Astrocyte (in vitro differentiated cells and primary cell): ENCODE measurements at places on chromosomes 6 and 20. TPM values are rescaled to one million over a fixed set of nuclear protein-coding genes. Genes with fewer than 3 reads are reported as not detected.

EPPIN gene
- total RNA-seq, result not detected in 2 replicates

- DNase-seq, result no peak
Measured at GRCh38 chr20:3042625-3043024, 797 bp upstream of the GNRH2 start.

GRCh38 chr20:699811-700338, 24.3 kb upstream of the SCRT2 start:
- no peak for DNase-seq

- DNase-seq, result no peak
Measured at GRCh38 chr6:373031-373430, 18.5 kb upstream of the IRF4 start.

PLG gene
- 0.16 TPM in 1 of 2 replicates, not detected in the other for total RNA-seq

DNA sequence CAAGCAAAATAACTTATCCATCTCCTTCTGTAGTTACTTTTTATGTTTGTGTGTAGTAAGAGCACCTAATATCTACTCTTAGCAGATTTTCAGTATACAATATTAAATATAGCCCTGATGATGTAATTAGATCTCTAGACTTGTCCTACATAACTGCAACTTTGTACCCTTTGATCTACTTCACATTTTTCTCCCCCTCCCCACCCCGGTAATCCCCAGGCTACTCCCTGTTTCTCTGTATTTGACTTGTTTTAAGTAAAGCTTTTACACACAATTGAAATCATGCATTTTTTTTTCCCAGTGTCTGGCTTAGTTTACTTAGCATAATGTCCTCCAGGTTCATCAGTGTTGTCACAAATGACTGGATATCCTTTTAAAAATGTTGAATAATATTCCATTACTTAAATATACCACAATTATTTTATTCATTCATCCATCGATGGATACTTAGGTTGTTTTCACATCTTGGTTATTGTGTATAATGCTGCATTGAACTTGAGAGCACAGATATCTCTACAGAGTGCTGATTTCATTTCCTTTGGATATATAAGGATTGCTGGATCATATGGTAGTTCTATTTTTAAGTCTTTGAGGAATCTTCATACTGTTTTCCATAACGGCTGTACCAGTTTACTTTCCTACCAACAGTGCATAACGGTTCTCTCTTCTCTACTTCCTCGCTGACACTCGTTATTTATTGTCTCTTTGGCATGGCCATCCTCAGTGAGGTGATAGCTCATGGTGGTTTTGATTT, 212.7 kb downstream of the CDKAL1 start:
- DNase-seq, result no peak

HLA-DRB5 gene
- total RNA-seq, result not detected in 2 replicates

- DNase-seq, result peak; percentile 6
Measured at GRCh38 chr6:138105880-138106664, 1.1 kb downstream of the PERP start.

- no peak for DNase-seq
Measured at GRCh38 chr6:111875741-111876140, 2.5 kb upstream of the FYN start.

GRCh38 chr20:63520504-63520933, at the start of gene PPDPF:
TSS of gene PPDPF (plus strand) at chr20:63520765. CDS start at chr20:63521309, 544 bp downstream.
- DNase-seq, result peak; percentile 41

DNA sequence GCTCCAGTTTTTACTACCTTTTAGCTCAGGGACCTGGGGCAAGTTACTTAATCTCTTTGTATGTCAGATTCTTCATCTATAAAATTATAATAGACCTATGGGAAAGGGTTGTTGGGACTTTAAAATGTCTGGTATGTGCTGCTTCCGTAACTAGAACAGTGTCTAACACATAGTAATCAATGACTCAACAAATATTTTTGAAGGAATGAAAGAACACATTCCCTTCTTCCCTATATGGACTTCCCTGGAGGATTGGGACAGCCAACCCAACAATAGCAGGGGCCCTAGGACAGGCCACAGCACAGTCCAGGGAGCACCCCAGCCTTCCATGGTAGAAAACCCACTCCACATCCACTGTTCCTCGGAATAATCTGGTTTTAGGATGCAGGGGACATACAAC, 50.7 kb upstream of the TPD52L1 start:
- peak; percentile 96 for DNase-seq

DNA sequence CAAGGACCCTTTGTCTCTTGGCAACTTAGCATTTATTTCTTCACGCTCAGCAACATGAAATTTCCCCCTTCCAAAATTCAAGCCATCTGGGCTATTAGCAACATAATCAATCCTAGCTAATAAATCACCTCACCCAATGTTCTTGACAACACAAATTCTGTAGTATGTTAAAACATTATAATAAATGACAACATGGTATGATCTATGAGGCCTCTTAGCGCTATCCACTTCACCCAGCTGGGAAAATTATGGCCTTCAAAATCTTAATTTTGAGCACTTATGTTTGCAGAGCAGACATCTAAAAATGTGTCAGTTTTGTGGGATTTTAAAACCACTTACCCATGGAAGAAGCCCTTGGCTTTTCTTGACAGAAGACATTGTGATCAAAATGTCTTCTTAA, 181.9 kb downstream of the HDGFL1 start:
- no peak for DNase-seq

DNA sequence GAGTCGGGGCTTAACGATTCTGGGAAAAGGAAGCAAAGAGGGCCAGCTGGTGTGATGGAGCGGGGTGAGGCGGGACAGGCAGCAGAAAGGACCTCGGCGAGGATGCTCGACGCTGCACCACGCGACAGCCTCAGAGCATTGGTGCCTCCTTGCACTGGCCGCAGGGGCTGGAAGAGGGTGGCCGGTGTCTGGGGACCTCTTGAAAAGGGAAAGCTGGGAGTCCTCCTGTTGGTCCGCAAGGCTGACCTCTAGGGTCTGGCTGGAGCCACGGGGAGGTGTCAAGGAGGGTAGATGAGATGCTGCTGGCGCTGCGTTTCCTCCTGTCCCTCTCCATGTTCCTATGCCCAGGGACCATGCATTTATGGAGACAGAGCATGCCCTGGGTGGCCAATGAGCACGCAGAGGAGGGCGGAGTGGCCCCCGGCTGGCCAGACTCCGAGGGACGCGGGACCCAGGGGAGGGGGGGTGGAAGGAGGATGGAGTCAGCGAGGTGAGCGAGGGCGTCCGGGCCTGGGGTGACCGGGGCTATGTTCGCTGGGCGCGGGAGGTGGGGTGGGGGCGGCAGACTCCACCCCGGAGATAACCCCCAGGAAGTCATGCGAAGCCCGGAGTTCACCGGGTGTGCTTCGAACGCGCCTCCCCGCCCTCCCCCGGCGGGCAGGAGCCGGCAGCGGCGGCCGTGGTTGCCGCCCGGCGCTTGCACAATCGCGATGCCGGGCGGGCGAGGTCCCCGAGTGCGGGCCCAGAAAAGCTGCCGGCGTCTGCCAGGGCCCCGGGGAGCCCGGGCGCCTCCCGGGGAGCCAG, at the start of gene CYP24A1:
Gene CYP24A1 (minus strand): TSS at position 334 of the 804 bp plus-strand sequence. CDS start 407 bp downstream, outside the sequence.
- no peak for DNase-seq

ADGRF1 gene
- 0.05 and 0.25 TPM in 2 replicates for total RNA-seq

DNA sequence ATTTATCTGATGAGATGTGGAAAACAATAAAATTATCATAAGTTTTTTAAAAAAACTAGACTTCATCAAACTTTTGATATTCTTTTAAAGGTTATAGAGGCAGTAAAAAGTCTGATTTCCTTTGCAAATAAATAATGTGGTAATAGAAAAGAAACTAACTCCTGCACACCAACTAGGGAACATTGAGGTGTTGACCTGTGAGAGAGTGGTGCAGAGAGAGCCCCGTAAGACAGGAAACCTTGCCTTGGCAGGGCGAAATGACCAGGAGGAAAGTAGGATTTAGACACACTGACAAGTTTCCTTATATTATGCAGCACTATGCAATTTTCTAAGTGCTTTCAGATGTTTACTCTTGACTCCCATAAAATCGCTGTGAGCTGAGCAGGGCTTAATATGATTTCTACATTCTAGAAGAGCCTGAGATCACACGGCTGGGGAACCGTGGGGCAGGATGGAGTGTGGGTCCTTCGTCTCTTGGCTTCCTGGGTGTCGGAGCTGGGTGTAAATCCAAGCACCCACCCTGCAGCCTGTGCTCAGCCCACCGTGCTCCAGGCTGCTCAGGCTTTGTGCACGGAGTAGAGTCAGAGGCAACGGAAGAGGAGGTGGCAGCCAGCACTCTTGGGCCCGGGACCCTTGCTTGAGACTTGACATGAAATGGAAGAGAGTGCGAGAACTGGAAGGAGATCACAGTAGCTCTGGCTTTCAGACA, 61.3 kb upstream of the FOXQ1 start:
- no peak for DNase-seq

TASP1 gene
- 10.3 and 10.8 TPM in 2 replicates for total RNA-seq

MAP3K5 gene
- total RNA-seq, result 1.7 TPM in 2 replicates

GRCh38 chr6:40891686-40892085, 147.3 kb downstream of the UNC5CL start:
- DNase-seq, result no peak

GRCh38 chr6:36924131-36924530, 30.4 kb upstream of the PI16 start:
- DNase-seq, result no peak

- peak; percentile 70 for DNase-seq
Measured at GRCh38 chr6:113901482-113901881, 44.3 kb downstream of the MARCKS start.

DNA sequence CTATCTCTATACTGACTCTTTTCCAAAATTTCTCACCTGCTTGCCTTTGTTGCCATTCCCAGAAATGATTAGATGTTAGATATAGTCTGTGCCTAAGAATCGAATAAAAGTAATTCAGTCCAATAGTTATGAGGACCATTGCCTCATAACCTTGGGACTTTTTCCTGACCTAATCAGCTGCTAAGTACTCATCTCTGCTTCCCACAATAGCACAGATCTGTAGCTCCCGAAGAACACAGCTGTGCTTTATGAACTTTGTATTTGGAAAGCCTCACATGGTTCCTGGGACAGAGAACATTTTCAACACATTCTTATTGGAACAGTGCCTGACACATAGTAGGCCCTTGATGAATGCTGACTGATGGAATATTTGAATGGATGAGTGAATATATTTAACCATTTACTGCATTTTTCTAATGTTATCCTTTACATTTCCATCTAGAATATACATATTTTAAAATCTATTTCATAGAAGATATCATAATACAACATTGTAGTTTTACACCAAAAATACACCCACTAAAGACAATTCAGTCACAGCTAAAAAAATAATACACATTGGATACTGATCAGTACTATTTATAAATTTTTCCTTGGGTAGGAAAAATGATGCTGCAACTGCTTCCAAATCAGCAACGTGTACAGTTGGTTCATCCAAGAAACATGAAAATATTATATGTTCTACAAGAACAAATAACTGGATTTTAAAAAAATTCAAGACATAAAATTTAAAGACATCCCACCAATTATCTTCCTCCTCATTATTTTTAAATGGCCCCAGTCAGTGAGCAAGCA, 53.9 kb downstream of the HS3ST5 start:
- DNase-seq, result no peak

DNA sequence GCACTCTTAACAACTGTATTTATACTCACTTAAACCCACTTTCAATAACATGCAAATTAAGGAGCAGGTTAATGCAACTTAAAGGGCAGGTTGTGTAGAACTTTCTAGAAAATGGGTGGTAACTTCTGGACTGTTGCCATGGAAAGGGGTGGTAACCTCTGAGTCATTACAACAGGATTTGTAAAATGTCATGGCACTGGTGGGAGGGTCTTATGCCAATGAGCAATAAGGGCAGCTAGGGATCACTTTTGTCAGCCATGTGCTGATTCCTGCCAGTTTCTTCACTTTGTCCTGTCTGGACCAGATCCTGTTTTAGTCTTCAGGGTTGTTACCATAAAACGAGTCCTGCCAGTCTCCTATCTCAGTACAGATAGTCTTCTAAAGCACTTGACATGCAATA, 560.5 kb upstream of the PTCHD4 start:
- DNase-seq, result no peak

- DNase-seq, result no peak
Measured at GRCh38 chr6:73727114-73727513, 31.1 kb downstream of the CD109 start.

- no peak for DNase-seq
Measured at GRCh38 chr20:13295637-13296036, 74.6 kb downstream of the ISM1 start.

SNX9 gene
- 34.8 and 36.0 TPM in 2 replicates for total RNA-seq

KIF25 gene
- not detected in 2 replicates for total RNA-seq

CST4 gene
- not detected in 2 replicates for total RNA-seq

BHLHE23 gene
- not detected in 2 replicates for total RNA-seq

DNA sequence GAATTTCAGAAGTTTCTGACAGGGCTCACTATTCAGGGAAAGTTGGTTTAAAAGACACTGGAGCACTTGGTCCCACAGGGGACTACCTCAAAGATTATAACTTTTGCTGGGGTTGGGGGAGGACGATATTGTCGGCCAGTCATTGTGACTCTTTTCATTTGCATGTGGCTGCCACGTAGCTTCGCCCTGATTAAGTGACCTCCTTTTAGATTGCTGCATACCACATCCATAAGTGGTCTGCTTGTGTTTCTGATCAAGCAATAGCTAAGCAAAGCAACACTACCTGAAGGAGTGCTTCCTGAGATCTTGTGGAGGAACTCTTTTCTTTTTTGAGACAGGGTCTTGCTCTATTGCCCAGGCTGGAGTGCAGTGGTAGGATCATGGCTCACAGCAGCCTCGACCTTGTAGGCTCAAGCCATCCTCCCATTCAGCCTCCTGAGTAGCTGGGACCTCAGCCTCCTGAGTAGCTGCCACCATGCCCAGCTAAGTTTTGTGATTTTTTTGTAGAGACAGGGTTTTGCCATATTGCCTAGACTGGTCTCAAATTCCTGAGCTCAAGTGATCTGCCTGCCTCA, 691.3 kb downstream of the EPM2A start:
- no peak for DNase-seq

GRCh38 chr6:42177514-42178364, 4.6 kb downstream of the GUCA1A start:
- DNase-seq, result no peak

GRCh38 chr6:169397684-169398083, 144.0 kb upstream of the THBS2 start:
- no peak for DNase-seq

DNA sequence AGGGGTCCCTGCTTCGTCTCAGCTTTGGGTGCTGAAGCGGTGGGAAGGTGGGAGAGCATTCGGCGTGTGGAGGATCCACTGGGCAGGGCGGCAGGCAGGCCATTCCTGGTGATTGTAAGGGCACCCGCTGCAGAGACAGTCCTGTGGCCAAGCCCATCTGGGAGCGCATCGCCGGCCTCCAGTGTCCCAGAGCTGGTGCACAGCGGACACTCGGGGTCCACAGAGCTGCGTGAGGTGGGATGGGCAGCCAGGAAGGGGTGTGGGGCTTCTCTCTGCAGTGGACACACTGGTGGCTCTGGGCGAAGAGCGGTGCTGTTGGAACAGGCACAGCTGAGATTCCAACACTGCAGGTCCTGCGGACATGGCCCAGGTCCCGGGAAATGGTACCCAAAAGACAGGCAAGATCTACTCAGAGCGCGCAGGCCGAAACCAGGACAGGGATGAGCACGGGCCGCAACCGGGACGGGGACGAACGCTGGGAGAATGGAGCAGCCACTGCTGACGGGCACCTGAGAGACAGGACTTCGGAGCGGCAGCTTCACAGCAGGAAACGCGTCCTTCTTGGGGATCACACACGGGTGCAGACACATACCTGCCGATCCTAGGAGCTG, 188.2 kb downstream of the ERMARD start:
- DNase-seq, result no peak
